ENCODE measurements at places on chromosomes 1 and 21. TPM values are rescaled to one million over a fixed set of nuclear protein-coding genes. Genes with fewer than 3 reads are reported as not detected.

BEND5 gene
- 19.5 TPM for total RNA-seq

GABRD gene
- total RNA-seq = not detected

SERINC2 gene
- 0.32 TPM for total RNA-seq

CCT3 gene
- total RNA-seq = 106 TPM

RGSL1 gene
- not detected for total RNA-seq

GADD45A gene
- 22.7 TPM for total RNA-seq

CLIC6 gene
- total RNA-seq = 0.07 TPM

MYBPH gene
- total RNA-seq = not detected

LRRC71 gene
- not detected for total RNA-seq

DNA sequence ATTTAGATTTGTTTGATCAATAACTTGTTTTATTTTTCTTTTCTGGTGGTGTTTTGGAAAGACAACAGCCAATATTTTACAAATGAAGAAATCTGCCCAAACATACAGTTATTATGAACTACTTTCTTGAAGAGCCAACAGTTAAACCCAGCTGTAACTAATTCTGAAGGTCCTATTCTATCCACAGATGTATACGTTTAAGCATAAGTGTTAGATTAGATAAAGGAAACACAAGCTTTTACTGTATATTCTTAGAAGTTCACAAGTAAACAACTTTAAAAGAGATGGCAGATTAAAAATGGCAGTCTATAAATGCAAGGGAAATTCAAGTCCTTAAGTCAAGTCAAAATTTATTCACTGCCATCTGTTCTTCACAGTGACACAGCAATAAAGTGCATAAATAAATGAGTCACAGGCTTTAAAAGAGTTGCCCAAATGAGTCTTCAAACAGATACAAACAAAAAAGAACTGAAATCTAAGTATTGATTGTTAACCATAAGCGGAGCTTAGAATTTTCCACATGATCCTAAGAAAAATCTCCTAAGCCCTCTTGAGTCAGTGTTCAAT, 49.9 kb upstream of the KCNH1 start:
- no peak overlapping the region for H3K4me3 ChIP-seq
- H3K27me3 ChIP-seq = no peaks in the 10 kb centered on the region
- no peak for DNase-seq
- H3K27ac ChIP-seq = no peak overlapping the region
- H3K36me3 ChIP-seq = no peaks in the 10 kb centered on the region

DNA sequence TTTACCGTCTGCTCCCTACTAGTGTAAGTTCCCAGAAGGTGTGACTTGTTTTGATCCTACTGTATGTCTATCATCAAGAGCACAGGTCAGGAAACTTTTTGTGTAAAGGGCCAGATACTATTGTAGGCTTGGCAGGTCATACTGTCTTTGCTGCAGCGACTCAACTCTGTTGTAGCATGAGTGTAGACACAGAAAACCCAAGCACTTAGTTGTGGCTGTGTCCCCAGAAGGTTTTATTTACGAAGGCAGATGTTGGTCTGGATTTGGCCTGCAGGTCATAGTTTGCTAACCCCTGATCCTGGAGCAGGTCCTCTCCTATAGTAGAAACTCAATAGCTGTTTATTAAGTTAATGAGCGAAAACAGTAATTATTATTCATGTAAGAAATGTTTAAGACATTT, 365.9 kb upstream of the B3GALT2 start:
- H3K4me3 ChIP-seq = no peak overlapping the region
- no peak for DNase-seq
- H3K4me1 ChIP-seq = no peaks in the 10 kb centered on the region

DNA sequence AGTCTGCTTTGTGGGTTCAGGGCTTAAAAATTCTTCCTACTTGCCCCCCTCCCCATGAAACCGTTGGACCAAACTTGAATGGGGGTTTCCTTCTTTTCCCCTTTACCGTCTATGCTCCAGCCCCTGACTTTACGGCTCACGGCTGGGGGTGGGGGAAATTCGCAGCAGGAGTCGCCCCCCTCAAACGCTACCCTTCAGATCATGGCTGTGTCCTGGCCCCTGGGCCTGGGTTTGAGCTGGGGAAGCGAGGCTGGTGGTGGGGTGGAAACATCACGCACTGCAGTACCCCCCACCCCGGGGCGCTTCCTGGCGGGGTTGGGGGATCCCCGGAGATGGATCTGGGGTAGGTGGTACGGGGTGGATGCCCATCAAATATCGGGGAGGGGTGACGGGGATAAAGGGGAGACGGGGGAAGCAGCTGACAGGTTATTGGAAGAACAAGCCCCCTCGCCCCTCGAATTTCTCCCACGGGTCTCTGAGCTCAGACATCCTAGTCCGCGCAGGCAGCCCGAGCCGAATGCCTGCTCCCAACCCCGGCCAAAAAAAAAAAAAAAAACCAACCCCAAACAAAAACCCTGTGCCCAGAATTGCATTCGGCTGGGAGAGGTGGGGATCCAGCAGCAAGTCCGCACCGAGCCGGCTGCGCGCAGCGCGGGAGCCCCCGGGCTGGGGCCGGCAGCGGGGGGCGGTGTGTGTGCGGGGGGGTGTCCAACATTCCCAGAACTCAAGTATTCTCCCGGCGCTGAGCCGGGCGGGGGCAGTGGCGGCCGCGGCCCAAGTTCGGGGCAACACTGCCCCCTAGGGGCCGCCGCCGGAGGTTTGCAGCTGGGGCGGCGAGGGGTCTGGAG, 59.0 kb upstream of the ACOT11 start:
- DNase-seq = peak; percentile 83
- peak overlapping the region; percentile 69 for H3K4me3 ChIP-seq
- peak overlapping the region; percentile 18 for H3K27ac ChIP-seq

GRCh38 chr1:194616835-194617234, 1430.4 kb upstream of the B3GALT2 start:
- no peaks in the 10 kb centered on the region for H3K36me3 ChIP-seq
- H3K4me1 ChIP-seq = no peaks in the 10 kb centered on the region
- no peaks in the 10 kb centered on the region for H3K27me3 ChIP-seq
- no peak overlapping the region for H3K27ac ChIP-seq

GRCh38 chr21:42307106-42307505, 8.1 kb downstream of the TFF3 start:
- H3K36me3 ChIP-seq = no peaks in the 10 kb centered on the region
- no peak overlapping the region for H3K4me3 ChIP-seq
- H3K27me3 ChIP-seq = no peaks in the 10 kb centered on the region
- H3K4me1 ChIP-seq = peaks cover 7% of the 10 kb centered on the region

GRCh38 chr1:183604038-183604808, 14.0 kb upstream of the NCF2 start:
- peaks cover 28% of the 10 kb centered on the region for H3K4me1 ChIP-seq
- no peaks in the 10 kb centered on the region for H3K27me3 ChIP-seq
- H3K36me3 ChIP-seq = no peaks in the 10 kb centered on the region
- no peak overlapping the region for H3K4me3 ChIP-seq

DNA sequence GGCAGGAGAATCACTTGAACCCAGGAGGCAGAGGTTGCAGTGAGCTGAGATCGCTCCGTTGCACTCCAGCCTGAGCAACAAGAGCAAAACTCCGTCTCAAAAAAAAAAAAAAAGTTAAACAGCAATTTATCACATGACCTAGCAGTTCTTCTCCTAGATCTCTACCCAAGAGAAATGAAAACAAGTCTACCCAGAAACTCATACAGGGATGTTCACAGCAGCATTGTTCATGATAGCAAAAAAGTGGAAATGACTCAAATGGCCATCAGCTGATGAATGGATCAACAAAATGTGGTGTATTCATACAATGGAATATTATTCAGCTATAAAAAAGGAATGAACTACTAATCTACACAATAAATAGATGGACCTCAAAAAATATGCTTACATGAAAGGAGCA, 12.2 kb upstream of the ID3 start:
- no peak overlapping the region for H3K4me3 ChIP-seq
- no peak overlapping the region for H3K27ac ChIP-seq
- no peak for DNase-seq

- H3K4me1 ChIP-seq = no peaks in the 10 kb centered on the region
- DNase-seq = peak; percentile 50
- no peak overlapping the region for H3K4me3 ChIP-seq
- H3K36me3 ChIP-seq = no peaks in the 10 kb centered on the region
- no peak overlapping the region for H3K27ac ChIP-seq
- H3K27me3 ChIP-seq = no peaks in the 10 kb centered on the region
Observed at GRCh38 chr1:237562242-237562823, 328.4 kb downstream of the ZP4 start.

GRCh38 chr1:3727042-3727824, 25.0 kb upstream of the CCDC27 start:
- H3K27me3 ChIP-seq = no peaks in the 10 kb centered on the region
- no peak overlapping the region for H3K4me3 ChIP-seq
- no peak for DNase-seq
- H3K4me1 ChIP-seq = no peaks in the 10 kb centered on the region

- no peak for DNase-seq
- no peak overlapping the region for H3K27ac ChIP-seq
- no peaks in the 10 kb centered on the region for H3K4me1 ChIP-seq
- no peak overlapping the region for H3K4me3 ChIP-seq
Observed at GRCh38 chr21:26421724-26422123, 151.4 kb downstream of the CYYR1 start.

GRCh38 chr1:101453844-101454243, 217.0 kb downstream of the S1PR1 start:
- peaks cover 17% of the 10 kb centered on the region for H3K4me1 ChIP-seq
- H3K27ac ChIP-seq = peak overlapping the region; percentile 14
- DNase-seq = no peak

DNA sequence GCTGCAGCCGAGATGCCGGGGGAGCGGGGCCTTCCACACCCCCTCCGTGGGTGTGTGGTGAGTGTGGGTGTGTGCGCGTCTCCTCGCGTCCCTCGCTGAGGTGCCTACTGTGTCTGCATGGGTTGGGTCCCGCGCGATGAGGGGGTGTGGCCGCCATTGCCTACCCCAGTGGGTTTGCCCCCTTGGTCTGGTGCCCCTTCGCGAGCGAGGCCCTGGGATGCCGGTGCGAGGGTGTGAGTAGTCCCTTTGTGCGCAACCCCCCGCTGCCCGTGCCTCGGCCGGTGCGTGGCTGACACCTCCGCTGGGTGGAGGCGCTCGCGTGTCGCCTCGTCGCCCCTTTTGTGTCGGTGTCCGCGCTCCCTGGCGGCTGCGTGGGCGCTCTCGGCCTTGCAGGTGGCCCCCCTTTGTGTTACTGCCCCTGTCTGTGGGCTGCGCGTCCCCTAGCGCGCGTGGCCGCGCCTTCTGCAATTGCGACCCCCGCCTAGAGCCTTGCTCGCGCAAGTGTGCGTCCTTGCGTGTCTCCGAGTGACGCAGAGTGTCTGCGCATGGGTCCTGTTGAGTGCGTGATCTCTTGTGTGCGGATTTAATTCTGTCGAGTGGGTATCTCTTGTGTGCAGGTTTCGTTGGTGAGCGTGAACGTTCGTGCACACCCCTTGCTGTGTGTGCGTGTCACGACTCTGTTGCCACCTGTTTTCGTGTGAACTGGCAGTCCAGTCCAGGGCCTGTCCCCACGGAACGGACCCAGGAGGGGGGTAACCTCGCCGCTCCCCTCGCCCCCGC, 553 bp downstream of the TTC3 start:
- peaks cover 22% of the 10 kb centered on the region for H3K4me1 ChIP-seq
- peak overlapping the region; percentile 92 for H3K4me3 ChIP-seq
- H3K27ac ChIP-seq = peak overlapping the region; percentile 98
- H3K27me3 ChIP-seq = no peaks in the 10 kb centered on the region

DNA sequence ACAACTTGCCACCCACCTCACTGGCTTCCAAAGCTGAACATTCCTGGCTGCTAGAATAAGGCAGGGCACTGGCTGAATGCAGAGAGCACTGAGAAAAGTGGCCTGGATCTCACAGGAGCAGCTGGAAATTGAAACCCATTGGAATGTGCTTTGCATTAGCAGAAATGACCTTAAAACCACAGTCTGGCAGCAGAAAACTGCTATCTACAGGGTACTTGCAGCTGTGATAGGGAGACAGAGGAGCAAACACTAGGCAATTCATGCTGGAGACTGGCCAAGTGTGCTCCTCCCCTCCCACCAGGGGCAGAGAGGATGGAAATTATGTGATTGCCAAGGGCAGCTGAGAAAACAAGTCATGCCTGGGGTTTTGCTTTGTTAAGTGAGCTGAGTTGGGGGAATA, 47.2 kb downstream of the HSD3B1 start:
- no peak overlapping the region for H3K27ac ChIP-seq
- no peaks in the 10 kb centered on the region for H3K36me3 ChIP-seq
- no peak overlapping the region for H3K4me3 ChIP-seq
- H3K27me3 ChIP-seq = no peaks in the 10 kb centered on the region

DNA sequence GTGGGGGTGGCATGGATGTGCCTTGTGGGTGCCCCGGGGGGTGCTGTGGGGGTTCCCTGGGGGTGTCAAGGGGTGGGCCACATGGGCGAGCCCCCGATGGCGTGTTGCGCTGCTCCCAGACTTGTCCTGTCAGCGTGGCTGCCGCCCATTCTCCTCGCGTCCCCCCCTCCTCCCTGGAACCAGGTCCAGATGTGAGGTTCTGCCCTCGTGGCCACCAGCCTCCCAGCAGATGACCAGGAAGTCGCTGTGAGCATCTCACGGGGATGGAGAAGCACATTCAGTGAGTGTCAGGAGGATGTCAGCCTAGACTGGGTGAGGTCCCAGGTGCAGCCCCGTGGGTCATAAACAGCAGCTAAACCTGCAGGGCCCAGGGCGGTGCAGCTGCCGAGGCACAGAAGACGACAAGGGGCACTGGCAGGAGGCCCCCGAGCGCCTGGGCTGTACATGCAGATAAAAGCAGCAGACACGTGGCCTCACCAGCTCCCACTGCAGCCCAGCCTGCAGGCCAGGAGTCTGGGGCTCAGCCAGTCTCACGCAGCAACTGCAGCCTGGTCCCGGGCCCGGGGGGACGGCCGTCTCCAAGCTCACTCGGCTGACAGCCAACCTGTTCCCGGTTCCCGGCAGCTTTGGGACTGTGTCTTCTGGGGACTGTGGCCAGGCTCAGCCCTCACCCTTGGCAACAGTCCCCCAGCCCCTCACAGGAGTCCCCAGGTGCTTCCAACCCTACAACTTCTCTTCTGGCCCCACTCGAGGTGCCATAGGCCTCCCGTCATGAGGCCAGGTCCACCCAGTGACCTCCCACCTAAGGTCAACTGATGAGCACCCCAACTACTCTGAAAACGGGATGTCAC, 17.5 kb upstream of the COL6A2 start:
- no peaks in the 10 kb centered on the region for H3K36me3 ChIP-seq
- no peaks in the 10 kb centered on the region for H3K27me3 ChIP-seq
- H3K4me1 ChIP-seq = no peaks in the 10 kb centered on the region

DNA sequence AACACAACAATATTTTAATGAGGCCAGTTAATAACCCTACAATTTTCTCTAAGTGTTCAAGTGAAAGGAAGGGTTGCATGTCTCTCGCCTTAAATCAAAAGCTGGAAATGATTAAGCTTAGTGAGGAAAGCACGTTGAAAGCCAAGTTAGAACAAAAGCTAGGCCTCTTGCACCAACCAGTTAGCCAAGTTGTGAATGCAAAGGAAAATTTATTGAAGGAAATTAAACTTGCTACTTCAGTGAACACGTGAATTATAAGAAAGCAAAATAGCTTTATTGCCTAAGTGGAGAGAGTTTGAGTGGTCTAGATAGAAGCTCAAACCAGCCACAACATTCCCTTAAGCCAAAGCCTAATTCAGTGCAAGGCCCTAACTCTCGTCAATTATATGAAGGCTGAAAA, 135.6 kb downstream of the DUSP10 start:
- H3K4me1 ChIP-seq = no peaks in the 10 kb centered on the region
- no peaks in the 10 kb centered on the region for H3K36me3 ChIP-seq
- no peak overlapping the region for H3K27ac ChIP-seq
- no peak for DNase-seq

GRCh38 chr1:187236676-187237075, 407.9 kb downstream of the PLA2G4A start:
- no peak overlapping the region for H3K27ac ChIP-seq
- no peak for DNase-seq
- H3K27me3 ChIP-seq = no peaks in the 10 kb centered on the region
- H3K4me3 ChIP-seq = no peak overlapping the region
